ENCODE measurements at places on chromosomes 6 and 20.

DNA sequence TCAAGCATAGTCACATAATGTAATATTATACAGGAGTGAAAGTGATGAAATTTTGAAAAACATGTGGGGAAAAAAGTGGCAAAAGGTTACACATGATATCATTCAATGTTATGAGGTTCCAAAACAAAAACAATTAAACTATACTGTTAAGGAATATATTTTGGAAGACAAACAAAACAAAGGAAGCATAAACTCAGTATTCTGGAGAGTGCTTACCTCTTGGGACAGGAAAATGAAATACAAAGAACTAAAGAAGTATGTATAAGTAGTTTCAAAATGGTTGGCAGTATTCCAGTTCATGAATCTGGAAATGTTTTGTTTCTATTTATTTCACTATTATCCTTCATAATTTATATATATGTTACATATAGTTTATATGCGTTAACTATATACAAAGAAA is 213.5 kb downstream of the MOXD1 start:
- DNase-seq = no peak

DNA sequence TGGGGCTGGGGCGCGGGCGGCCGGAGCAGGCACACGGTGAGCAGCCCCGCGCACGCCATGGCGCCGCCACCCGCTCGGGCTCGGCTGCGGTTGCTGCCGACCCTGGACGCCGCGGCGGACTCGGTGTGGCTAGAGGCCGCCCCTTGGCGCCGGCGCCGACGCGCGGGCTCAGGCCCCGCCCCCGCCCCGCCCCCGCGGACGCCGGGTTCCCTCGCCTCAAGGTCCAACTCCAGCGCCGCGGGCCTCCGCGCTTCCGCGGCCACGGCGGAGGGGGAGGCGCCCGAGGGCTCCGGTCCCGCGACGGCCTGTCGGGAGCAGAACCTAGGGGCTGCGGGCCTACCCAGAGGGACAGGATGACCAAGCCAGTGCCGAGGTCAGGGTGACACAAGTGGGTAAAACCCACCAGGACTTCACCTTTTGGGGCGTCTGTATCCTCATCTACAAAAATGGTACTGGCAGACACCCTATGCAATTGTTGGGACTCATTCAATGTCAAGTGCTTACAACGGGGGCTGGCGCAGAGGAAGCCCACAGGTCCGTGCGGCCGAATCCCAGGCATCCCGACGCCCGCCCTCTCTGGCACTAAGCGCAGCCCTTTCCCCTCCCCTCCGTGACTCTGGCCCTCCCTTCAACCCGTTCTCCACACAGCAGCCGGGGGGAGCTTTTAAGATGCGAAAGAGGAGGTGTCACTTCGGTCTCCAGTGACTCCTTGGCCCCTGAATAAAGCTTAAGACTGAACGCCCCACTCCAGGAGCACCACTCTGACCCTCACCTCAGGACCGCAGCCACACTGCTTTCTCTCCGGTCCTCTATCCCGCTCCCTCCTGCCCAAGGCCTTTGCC is at the start of gene NECAB3:
NECAB3 (minus strand) TSS at position 135 of the 842 bp plus-strand sequence; CDS start at position 59, 76 bp downstream.
- no peak for DNase-seq

- DNase-seq = no peak
These were observed 397 bp downstream of the WDR27 start for GRCh38 chr6:169701311-169701953.

GRCh38 chr6:107689190-107689589 is 134.9 kb downstream of the SCML4 start:
- no peak for DNase-seq

- DNase-seq = no peak
These were observed 47.8 kb downstream of the SHLD1 start for GRCh38 chr20:5797843-5798462.

- DNase-seq = no peak
These were observed 113.5 kb downstream of the JARID2 start for GRCh38 chr6:15359335-15359862.

DNA sequence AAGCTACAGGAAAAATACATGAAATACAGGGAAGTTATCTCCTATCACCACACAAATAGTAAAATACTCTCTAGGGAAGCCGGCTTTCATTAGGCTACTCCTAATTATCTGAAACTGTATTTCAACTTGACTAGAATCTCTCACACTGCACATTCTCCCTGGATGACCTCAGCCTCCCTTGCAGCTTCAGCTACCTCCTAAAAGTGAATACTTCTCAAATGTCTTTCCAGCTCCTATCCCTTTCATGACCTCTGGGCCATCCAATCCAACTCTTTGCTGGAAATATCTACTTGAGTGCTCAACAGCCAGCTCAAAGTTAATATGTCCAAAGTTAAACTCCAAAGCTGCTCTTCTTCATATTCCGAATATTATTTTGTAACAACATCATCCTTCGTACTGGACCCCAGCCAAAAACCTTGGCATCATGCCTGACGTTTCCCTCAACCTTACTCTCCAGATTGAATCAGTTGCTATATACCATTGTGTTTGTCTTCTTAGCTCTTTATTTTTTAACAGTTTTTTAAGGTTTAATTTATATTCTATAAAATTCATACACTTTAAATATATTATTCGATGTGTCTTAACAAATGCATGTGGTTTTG is 29.4 kb upstream of the KIF6 start:
- no peak for DNase-seq

GRCh38 chr20:56368351-56369134 is 9.8 kb downstream of the FAM210B start:
- DNase-seq = no peak

Measured in stimulated activated CD8-positive, alpha-beta memory T cell treated with anti-CD3 and anti-CD28 coated beads, Interleukin-7, amount 100 ng/mL, for 1 hour (primary cell).